ENCODE measurements at places on chromosomes 13 and 19. TPM values are rescaled to one million over a fixed set of nuclear protein-coding genes. Genes with fewer than 3 reads are reported as not detected.

DNA sequence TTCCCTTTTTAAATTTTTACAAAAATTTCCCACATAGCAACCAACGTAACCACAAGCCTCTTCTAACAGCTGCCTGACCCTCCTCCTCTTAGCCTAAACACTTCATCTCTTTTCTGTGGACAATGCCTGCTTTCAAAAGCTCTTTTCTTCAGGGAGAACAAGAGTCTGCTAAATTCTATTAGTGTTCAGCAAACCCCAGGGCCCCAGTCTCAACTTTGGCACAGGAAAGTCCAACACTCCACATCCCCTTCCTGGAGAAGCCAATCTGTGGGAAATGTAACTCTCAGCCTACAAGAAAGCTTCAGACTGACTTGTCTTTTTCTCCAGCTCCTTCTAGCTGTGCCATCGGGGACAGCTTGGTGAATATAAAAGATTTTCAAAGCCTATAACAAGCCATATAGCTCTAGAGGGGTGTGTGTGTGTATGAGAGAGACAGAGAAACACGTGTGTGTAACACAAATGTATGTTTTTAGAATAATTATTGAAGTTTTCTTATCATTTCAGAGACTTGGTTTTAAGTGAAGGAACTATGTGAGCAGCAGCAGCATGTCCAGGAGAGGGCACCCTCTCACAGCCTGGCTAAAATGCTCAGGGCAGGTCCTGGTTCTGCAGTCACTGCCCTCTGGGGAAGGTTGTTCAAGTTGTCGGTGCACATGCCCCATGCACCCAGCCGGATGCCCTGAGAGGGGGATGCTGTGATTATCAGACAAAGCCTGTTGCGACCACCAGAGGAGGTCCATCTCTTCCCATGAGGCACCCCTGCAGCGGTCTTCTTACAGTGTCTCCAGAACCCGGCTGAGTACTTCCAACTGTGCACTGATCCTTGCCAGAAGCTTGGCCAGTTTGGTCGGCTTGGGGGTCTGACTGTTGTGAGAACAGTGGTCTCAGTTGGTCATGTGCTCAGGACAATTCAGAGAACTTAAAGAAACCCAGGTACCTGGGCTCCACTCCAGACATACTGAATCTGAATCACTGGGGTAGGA lies 34.4 kb downstream of the CCDC70 start:
- H3K4me1 ChIP-seq, result no peaks in the 10 kb centered on the region
- no peak overlapping the region for H3K27ac ChIP-seq
- no peak overlapping the region for H3K4me3 ChIP-seq
- no peaks in the 10 kb centered on the region for H3K36me3 ChIP-seq
- peak; percentile 35 for DNase-seq
- H3K27me3 ChIP-seq, result peaks cover 6% of the 10 kb centered on the region

Gene TMPRSS9
- not detected for total RNA-seq

DNA sequence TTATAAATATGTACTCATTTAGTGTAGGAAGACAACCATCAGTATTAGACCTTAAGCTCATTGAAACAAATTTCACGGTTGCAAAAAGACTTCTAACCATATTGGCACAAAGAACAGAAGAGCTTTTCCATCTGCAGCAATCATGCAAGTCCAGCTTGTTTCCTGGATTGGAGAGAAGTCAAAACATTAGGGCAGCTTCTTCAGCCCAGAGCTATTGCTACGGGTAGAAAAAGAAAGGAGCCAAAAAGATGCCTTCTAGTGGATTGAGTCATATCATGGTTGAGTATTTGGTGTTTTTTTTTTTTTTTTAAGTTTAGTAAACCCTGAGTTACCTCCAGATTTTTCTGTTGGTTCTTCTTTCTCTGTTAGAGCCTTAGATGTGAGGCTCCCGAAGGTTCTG lies 99.8 kb downstream of the WDFY2 start:
- peaks cover 35% of the 10 kb centered on the region for H3K4me1 ChIP-seq
- no peak overlapping the region for H3K4me3 ChIP-seq
- peak; percentile 27 for DNase-seq
- no peaks in the 10 kb centered on the region for H3K27me3 ChIP-seq
- H3K36me3 ChIP-seq, result no peaks in the 10 kb centered on the region

- no peak for DNase-seq
- no peak overlapping the region for H3K4me3 ChIP-seq
- no peaks in the 10 kb centered on the region for H3K36me3 ChIP-seq
- H3K4me1 ChIP-seq, result peaks cover 15% of the 10 kb centered on the region
- H3K27ac ChIP-seq, result no peak overlapping the region
These were observed 13.2 kb upstream of the MEIS3 start for GRCh38 chr19:47432499-47432898.

DNA sequence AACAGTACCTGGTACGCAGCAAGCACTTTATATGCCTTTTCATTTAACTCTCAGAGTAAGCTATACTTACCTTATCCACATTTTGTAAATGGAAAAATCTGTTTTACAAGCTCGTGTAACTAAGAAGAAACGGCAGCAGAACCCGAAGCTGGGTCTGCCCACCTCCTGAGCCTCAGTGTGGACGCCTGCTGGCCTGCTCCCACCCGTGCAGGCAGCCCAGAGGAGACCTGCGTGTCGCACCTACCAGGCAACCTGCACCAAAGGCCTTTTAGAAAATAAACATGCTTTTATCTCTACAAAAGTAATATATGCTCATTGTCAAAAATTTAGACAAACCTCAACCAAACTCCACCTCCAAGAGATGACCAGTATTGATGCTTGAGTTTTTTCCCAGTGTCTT lies 62.7 kb downstream of the CRYL1 start:
- peaks cover 27% of the 10 kb centered on the region for H3K4me1 ChIP-seq
- no peak overlapping the region for H3K4me3 ChIP-seq
- no peaks in the 10 kb centered on the region for H3K27me3 ChIP-seq

Data from A673 (cell line).